ENCODE measurements at places on chromosomes 1 and 21.

DNA sequence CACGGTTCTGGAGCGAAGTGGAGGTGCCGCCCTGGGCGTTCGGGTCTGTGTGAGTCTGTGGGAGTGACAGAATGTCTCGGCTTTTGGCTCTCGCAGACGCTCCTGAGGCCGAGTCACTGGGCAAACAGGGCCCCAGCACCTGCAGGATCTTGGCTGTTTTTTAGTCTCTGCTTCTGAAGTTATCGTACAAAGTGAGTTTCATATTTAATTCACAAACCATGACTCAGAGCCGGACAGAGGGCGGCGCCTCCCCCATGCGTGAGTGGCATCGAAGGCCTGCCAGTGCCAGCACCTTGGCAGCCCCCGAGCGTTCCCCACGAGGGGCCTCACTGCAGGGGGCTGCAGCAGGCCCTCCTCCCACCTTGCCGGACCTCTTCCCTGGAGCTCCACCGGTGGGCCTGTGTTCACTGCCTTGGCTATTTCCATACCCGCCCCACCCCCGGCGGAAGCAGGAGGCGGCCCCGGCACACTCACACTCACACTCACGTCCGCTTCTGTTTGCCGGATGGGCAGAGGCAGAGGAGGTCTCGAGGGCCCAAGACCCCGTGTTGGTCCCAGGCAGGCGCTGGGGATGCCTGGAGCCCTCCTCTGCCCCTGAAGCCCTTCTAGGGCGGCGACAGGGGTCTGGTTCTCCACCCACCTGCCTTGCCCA lies 56.3 kb downstream of the MORN1 start:
- DNase-seq: no peak

DNA sequence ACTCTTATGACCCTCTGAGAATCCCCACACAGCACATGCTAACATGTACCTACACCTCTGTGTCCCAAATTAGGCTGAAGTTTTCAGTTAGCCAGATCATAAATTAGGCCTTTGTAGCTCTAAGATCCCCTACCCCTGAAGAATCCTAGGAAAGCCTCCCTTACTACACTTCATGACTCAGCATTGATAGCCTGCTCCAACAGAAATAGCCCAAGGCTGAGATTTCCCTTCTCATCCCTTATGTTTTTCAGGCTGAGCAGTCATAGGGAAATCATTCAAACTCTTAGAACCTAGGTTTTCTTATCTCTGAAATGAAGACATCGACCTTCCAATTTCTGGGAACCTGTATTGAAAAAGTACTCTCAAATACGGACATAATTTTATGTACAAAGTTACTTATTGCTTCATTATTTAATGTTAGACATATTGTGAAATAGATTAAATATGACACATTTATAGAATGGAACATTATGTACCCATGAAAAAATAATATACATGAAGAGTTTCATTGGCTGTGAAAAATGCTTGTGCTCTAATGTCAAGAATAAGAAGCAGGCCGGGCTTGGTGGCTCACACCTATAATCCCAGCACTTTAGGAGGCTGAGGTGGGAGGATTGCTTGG lies 122.4 kb upstream of the UBE2U start:
- no peak for DNase-seq

GRCh38 chr1:2786329-2787162 lies 14.9 kb downstream of the TTC34 start:
- DNase-seq: peak; percentile 43

GRCh38 chr1:3658231-3658615 lies 5.9 kb downstream of the TP73 start:
- DNase-seq: no peak

DNA sequence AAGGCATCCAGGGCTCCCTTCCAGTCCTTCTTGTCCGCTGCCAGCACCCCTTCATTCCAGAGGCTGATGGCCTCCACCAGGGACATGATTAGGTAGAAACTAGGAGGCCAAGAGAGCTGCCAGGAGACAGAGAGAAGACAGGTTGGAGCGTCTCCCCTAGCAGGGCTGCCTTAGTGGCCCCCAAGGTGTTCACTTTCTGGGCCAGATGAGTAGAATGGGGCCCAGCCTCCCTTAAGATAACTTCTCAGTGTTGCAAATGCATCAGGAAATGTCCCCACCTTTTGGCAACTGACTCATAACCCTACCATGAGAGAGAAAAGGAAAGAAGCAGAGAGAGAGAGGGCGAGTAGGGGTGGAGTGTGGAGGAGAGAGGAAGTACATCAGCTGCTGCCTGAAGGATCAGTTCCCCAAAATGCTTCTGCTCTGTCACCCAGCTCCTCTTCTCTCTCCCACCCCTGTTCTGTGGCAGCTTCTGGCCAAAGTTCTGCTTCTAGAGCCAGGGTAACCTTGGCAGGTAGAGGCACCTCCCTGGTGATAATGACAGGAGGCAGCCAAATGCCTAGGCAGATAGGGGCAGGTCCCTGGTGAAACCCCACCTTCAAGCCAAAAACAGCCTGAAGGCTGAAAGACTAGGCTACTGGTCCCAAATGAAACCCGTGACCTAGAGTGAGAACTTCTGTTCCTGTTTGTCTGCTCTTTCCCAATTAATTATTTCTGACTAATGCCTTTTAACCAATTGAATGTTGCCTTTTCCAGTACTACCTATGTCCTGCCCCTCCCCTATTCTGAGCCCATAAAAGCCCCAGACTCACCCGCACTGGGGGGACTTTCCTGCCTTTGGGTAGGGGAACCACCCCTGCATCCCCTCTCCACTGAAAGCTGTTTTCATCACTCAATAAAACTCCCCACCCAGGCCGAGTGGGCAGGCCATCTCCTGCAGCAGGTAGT lies at the start of gene NCF2:
TSS of gene NCF2 (minus strand) at position 216 of the 948 bp plus-strand sequence. CDS start at position 86, 130 bp downstream.
- DNase-seq: no peak

DNA sequence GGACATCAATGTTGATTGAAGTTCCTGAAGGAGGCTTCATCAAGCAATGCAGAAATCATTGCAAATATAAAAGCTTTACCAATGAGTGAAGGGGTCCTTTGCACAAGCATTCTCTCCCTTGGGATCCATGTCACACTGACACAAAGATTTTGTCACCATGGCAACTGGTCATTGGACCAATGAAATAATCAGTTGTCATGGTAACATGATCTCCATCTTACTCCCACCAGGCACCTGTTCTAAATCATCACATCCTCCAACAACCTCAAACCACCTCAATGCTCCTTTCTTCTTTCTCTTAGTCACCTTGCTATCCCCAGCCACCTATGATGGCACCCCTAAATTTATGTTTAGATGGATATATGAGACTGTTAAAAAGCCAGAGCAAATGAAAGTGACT lies 13.5 kb upstream of the FOXJ3 start:
- DNase-seq: peak; percentile 28
